ENCODE measurements at places on chromosomes 12 and 14.

- no peak for DNase-seq
These were observed 127.7 kb downstream of the SNAPC1 start for GRCh38 chr14:61889914-61890351.

- no peak for DNase-seq
These were observed 11.9 kb upstream of the TMEM119 start for GRCh38 chr12:108609537-108610335.

DNA sequence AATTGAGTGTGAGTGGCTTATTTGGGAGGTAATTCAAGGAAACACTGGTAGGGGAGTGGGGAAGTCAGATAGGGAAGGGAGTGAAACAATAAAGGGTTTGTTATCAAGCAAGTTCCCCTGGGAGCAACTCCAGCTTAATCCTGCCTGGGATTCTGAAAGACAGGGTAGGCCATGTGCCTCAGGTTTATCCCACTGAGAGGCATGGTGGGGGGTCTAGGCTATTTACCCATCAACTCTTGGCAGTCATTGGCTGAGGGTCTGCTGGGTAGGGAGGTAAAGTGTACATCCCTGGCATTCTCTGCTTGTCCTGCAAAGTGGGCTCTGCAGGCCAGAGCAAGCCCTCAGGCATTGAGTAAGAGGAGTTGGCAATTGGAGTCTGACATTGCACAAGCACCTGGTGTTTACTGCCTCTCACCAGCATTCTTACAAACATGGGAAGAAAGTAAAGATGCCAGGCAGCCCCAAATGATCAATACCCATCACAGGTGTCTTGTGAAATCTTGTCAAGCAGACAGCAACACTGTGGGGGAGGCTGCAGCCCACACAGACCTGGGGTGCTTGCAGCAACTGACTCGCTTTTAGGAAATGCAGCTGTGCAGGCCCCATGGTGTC lies 169.3 kb downstream of the KTN1 start:
- DNase-seq: peak; percentile 37

DNA sequence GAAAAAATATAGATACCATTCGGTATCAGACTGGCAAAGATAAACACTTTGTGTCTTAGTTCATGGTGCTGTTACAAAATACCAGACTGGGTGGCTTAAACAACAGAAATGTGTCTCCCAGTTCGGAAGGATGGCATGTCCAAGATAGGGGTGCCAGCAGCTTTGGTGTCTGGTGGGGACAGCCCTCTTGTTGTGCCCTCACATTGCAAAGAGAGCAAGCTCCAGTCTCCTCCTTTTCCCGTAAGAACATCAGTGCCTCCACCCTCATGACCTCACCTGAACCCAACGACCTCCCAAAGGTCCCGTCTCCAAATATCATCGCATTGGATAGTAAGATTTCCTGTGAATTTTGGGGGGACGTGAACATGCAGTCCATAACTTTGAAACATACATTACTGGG lies 12.4 kb downstream of the ZBTB42 start:
- no peak for DNase-seq

GRCh38 chr12:73421832-73422231 lies 1115.8 kb upstream of the ATXN7L3B start:
- no peak for DNase-seq

GRCh38 chr12:68036642-68037041 lies 47.4 kb downstream of the IFNG-AS1 start:
- no peak for DNase-seq

- DNase-seq: no peak
These were observed 291.0 kb downstream of the FUT8 start for GRCh38 chr14:65703521-65703920.

- no peak for DNase-seq
These were observed 128.4 kb downstream of the DAD1 start for GRCh38 chr14:22460461-22461195.

DNA sequence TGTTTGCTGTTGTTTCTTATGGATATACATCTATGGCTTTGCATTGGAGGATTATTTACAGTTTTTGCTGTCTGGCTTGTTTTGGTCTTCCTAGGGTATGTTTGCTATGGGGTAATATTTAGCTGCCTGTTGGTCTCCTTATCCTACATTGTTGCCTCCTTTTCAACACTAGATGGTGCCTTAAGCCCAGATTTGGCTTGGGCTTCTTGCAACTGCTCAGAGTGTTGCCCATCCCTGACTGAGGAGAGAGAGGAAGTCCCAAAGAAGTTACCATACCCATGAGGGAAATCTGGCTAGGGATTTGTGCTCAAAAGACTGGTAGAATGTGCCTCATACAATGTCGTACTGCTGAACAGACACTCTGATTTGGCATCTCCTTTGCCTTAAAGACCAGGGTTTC lies 94.6 kb upstream of the MUCL1 start:
- DNase-seq: no peak

- DNase-seq: no peak
These were observed 227.3 kb downstream of the DPF3 start for GRCh38 chr14:72666610-72667009.

- DNase-seq: no peak
These were observed 4.4 kb upstream of the PLXNC1 start for GRCh38 chr12:94143951-94144350.

DNA sequence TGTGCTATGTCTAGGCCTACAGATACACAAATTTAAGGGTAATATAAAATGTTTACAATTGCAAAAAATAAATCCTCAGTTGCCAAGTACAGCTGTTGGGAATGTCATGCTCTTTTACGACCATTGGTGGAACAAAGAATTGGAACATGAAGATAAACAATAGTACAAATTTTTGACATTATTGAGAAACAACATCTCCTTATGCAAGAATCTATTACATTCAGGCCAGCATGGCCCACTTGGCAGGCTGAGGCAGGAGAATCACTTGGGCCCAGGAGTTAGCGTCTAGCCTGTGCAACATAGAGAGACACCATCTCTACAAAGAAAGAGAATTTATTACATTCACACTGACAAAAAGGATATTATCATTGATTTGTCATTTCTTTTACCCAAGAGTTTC lies 135.9 kb upstream of the NTF3 start:
- DNase-seq: no peak

- no peak for DNase-seq
These were observed 42.7 kb downstream of the ASCL4 start for GRCh38 chr12:107817250-107817649.

DNA sequence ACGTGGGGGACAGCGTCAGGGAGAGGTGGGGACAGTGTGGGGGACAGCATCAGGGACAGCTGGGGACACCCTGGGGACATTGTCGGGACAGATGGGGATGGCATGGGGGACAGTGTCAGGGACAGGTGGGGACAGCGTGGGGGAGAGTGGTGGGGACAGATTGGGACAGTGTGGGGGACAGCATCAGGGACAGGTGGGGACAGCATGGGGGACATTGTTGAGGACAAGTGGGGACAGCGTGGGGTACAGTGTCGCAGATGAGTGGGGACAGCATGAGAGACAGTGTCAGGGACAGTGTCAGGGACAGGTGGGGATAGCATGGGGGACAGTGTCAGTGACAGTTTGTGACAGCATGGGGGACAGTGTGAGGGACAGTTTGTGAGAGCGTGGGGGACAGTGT lies 240.9 kb downstream of the TMEM121 start:
- DNase-seq: no peak

DNA sequence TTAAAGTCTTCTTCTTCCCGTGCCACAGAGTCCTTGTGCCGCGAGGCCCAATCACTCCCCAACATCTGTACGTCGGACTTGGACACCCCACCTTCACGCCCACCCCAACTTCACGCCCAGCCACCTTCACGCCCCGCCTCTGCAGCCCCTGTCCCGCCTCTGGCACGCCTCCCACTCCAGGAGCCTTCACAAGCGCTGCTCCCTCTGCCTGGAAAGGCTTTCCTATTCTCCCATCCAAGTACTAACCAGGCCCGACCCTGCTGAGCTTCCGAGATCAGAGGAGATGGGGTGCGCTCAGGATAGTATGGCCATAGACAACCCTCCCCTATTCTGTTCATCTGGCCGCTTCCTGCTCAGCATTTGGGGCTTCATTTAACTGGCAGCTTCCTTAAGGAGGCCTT lies 17.3 kb upstream of the EIF5 start:
- DNase-seq: no peak

DNA sequence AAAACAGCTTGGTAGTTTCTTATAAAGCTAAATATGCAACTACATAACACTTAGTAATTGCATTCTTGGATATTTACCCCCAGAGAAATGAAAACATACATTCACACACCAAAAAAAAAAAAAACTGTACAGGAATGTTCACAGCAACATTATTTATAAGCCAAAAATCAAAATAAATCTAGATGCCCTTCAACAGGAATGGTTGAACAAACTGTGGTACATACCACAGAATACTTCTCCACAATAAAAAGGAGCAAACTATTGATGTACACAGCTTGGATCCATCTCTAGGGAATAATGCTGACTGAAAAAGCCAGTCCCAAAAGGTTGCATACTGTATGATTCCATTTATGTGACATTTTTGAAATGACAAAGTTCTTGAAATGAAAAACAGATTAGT lies 62.1 kb upstream of the SLC38A4 start:
- no peak for DNase-seq

GRCh38 chr12:65362234-65363031 lies 84.0 kb downstream of the MSRB3 start:
- no peak for DNase-seq

DNA sequence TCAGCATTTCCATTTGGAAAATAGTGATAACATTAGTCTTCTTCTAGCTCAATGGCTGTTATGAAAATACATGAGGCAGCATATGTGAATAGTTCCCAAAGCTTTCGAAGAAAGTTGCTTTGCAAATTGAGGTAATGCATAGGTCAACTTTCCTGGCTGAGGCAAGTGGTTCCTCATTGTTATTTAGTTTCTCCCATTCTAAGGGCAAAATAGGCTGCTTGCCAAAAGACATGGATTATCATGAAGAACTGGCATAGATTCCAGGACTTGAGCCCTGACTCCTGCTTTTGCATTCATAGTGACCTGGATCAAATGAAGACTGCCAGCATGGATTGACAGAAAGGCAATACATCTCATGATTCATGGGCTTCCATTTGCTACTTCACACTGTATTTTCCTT lies 35.7 kb downstream of the LRFN5 start:
- DNase-seq: peak; percentile 1

DNA sequence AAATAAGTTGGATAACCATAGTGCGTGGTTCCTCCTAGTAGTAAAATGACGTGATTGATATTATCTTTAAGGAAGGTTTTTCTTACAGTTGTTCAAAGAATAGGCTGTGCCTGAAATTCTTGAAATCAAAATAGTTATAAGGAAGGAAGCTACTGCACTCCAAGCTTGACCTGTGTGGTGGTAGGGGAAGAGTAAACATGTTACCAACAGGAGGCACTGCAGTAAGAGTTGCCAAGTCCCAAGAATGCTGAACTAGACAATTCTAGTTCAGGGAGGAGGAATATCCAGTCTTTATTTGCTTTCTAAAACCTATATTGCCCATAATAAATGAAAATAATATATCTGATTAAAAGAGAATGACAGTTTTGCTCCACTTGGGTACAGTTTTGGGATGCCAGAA lies 764.5 kb downstream of the TMTC2 start:
- no peak for DNase-seq

GRCh38 chr12:67501362-67501761 lies 147.2 kb upstream of the DYRK2 start:
- DNase-seq: no peak

DNA sequence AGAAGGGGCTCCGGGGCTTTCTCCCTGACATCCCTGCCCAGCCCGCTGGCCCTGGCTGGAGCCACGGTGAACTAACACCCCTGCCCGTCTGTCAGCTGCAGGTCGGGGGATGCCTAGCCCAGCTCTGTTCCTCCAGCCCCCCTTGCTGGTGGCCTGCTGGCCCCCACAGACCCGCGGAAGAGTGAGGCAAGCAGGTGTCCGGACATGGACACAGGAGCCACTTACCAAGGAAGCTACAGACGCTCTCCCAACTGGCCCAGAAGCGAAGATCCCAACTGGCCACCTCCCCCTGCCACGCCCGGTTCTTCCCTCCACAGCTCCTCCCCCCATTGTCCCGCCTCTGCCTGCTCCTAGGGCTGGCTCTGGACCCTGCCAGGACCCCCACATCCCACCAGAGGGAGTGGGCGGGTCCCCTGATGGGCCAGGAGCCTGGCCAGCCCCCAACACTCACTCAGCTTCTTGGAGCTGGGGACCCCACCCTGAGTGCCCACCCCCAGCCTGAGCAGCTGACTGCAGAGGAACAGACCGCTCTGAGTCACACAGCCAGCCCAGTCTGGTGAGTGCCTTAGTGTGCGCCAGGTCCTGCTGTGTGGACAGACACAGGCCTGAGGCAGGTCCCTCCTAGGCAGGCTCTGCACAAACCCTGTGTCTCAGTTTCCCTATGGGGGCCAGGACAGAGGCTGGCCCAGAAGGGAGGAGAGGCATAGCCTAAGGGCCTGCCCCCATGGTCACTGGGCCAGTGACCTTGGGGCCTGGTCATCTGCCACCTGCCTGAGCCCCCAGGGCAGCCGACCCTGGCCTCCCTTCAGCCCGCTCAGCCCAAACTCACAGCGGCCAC lies 7.7 kb downstream of the AHNAK2 start:
- no peak for DNase-seq

DNA sequence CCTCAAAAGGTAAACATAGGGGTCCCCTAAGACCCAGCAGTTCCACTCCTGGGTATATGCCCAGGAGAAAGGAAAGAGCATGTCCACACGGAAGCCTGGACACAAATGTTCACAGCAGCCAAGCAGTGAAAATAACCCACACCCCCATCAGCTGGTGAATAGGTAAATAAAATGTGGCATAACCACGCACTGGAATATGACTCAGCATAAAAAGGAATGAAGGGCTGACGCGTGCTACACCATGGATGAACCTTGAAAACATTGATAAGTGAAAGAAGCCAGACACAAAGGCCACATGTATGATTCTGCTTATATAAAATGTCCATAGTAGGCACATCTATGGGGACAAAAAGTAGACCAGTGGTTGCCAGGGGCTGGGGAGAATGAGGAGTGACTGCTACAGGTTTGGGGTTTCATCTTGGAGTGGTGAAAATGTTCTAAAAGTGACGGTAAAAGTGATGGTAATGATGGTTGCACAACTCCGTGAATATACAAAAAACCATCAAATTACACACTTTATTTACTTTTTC lies 3.8 kb upstream of the SCARB1 start:
- no peak for DNase-seq

- DNase-seq: no peak
These were observed 592.0 kb downstream of the KCNH5 start for GRCh38 chr14:62453226-62453625.

DNA sequence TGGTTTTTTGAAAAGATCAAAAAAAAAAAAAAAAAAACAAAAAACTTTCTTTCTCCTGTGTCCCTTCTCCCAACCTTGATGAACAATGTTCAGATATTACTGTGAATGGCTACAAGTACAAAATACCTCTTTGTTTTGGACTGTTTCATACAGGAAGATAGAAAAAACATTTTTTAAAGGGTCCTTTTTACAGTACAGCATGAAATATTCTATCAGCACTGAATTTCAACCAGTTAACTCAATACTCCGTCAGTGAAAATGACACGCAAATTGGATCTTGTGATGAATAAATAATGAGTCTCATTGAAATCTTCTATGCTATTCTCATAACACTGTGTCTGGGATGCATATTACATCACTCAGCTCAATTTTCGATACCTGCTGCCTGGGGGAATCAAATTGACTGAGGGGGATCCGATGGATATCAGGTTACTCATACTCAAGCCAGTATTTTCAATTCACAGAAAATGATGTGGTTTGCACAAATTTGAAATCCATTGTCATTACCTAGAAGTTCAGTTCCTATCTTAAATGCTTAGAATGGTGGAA lies 179.6 kb downstream of the TMTC2 start:
- no peak for DNase-seq

GRCh38 chr12:71958056-71958455 lies 19.4 kb downstream of the TPH2 start:
- no peak for DNase-seq

- no peak for DNase-seq
These were observed 27.1 kb upstream of the CDK17 start for GRCh38 chr12:96427269-96427729.

GRCh38 chr14:101560534-101561113 lies 671 bp upstream of the DIO3 start:
- DNase-seq: no peak

Measured in COR-L47 (cell line).